ENCODE measurements at places on chromosomes 12 and 14.

- no peak for DNase-seq
Observed at GRCh38 chr14:61438036-61438435, 116.7 kb downstream of the PRKCH start.

GRCh38 chr14:102775855-102776760 lies 1.1 kb upstream of the TRAF3 start:
- no peak for DNase-seq

DNA sequence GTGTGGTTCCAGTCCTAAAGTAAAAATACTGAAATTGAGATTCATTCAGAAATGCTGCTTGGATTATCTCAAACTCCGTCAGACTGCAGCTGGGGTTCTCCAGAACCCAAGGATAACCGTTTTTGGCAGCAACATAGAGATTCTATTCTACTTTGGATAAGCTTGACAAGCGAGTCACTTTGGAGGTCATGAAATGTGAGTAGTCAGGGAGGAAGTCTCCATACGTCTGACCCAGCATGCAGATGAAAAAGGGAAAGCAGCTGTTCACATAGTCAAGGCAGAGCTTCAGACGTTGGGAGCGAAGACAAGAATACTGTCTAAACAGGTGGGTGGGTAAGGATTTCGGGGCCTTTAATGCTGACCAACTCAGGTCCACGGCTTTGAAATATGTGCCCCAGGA lies 14.9 kb upstream of the HSP90B1 start:
- no peak for DNase-seq

DNA sequence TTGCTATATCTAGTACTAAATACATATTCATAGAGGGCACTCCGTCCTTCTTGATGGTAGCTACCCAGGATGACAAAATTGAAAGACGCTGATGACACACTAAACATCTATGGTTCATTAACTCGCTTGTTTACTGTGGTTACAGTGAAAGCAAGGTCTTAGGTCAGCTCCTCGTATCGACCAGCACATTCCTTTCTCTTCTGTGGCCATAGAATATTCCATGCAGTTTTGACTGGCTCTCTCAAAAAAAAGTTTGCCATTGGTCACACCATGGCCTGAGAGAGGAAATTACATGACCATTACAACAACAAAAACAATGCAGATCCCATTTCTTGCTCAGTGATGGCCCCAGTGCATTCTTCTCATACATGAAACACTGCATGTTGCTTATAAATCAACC lies 411.4 kb upstream of the SOX5 start:
- DNase-seq = no peak

GRCh38 chr14:94936401-94936892 lies 166.5 kb upstream of the GSC start:
- DNase-seq = no peak

DNA sequence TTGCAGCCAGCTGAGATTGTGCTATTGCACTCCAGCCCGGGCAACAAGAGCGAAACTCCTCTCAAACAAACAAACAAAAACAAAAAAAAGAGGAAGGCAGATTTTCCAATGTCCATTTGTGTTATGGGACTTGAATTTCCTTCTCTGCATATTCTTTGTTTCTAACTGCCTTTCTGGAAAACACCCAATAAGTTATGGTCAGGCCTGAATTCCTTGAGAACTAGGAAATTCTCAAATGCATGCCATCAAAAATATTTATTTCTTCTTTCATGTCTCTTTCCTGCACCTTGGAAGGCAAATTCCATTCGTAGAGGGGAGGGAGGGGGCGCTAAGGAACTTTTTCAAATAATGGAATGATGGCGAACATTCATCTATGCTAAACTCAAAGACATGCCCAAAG lies 117.6 kb upstream of the TMCC3 start:
- DNase-seq = no peak

DNA sequence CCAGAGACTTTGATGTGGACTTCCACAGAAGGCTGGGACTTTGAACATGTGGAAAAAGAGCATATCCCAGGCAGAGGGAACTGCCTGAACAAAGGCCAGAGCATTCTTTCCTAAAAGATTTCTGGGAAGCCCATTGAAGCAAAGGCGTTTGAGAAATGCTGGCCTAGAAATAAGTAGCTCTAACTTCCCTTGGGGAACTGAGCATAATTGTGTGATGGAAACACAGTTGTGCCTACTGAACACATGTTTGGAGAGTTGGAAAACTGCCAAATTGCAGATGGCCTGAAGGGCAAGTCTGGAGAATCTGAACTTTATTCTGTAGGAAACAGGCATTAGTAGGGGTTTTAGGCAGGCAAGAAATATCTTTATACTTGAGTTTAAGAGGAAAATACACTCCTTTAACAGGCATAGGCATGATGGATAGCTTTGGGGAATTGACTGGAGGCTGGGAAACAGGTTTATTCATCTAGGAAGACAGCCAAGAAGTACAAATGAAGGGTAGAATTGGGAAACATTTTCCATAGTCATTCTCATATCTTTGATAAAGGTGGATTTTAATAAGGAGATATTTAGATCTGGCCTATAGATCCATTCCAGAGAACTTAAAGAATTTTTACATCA lies 134.1 kb downstream of the TPH2 start:
- no peak for DNase-seq

DNA sequence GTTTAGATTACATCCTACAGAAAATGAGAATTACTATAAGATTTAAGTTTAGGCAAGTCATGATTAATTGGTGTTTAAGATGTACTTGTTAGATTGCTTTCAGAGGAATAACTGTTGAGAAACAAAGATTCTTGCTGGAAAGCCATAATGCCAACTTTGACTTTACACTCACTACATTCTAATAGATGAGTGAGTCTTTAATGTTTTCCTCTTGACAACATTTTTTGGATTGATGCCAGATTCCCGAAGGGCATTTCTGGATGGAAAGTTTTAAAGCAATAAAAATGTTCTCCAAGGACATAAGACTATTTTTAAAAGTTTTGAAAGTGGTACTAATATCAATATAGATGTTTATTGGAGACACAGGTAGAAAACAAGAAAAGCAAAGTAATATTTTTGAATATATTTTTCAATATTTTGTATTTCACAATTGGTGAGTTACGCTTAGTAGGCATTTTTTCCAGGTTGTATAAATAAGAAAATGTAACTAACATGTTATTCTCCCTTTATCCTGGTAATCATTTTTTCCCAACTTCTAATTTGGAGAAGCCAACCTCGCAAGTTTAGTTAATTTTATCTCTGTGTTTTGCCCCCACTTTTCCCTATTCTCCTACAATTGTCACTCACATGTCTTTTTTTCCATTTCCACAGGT lies 307.3 kb downstream of the CEP128 start:
- DNase-seq = no peak

DNA sequence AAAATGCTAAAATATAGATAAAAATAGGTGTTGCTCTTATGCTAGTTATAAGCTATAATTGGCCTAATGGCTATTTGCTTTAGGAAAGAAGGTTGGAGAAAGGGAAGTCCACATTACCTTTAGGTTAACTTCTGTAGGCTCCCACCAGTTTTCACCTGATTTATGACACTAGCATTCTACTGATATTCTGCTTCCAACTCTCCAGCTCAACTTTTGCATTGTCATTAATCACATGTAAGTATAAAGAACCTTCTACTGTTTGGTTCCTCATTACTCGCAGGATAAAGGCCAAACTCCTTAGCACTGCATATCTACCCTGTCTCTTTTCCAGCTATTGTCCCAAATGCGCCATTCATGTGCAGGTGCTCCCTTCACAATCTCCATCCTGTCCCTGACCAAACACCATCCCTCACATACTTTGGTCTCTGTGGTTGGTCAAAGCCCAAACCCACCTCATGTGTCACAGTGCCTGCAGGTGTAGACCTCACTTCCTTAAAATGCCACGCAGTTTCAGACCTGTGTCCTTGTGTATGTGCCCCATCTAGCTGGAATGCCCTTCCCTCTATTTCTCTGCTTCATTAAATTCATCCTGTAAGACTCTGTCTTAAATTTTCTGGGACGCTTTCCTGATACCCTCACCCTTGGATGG lies 3.3 kb downstream of the DDHD1 start:
- DNase-seq = no peak

DNA sequence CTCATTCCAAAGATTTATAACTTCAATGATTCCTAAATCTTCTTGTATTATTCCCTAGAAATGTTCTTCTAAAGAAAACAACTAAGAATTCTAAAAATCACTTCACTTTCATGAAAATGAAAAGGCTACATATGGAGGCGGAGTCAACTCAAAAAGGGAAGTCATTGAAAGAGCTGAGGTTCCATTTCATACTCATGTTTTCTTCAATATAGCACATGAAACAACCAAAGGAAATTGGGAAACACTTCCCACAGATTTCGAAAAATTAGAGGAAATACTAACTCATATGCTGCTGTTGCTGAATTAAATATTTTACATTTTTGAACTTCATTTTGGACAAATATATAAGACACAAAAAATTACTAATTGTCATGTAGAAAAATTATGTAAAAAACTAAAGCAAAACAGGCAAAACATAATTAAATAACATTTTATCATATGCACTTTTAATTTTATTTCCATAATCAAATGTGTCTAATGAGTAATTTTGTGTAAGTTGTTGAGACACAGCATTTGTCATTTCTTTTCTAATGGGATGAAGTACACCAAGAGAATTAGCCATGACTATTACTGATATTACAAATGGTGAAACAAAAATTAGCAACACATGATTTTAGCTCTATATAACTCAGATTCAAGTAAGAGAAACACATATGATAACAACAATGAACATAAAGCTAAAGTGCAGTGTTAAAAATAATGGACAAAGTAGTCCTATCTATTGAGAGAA lies at the start of gene CD163:
Gene CD163, minus strand, starts transcription at position 92 of the 730 bp plus-strand sequence. Its CDS starts 87 bp downstream, at position 5.
- no peak for DNase-seq

GRCh38 chr14:35405304-35405996 lies 901 bp upstream of the NFKBIA start:
- DNase-seq = no peak

- no peak for DNase-seq
Observed at GRCh38 chr12:125191361-125192087, 126.3 kb downstream of the AACS start.

DNA sequence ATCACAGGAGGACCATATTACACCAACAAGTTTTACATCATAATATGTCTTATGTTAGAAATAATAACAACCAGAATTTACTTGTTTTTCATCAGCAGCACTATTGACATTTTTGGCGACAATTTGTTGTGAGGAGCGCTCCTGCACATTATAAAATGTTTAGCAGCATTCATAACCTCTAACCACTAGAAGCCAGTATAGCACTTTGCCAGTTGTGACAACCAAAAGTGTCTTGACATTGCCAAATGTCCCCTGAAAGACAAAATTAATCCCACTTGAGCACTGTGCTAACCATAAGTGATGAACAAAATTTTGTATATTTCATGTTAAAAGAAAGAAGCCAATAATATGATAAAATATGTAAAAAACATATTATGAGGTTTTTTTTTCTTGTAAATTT lies 356.9 kb upstream of the LMO3 start:
- no peak for DNase-seq

- no peak for DNase-seq
Observed at GRCh38 chr12:43312991-43313505, 239.0 kb downstream of the ADAMTS20 start.

Data from ACHN (cell line).